Heart right ventricle (tissue), 16 donors: ENCODE measurements at places on chromosomes 4 and X.

GRCh38 chrX:21708116-21708515, 49.8 kb downstream of the SMPX start:
- no peak for DNase-seq

DNA sequence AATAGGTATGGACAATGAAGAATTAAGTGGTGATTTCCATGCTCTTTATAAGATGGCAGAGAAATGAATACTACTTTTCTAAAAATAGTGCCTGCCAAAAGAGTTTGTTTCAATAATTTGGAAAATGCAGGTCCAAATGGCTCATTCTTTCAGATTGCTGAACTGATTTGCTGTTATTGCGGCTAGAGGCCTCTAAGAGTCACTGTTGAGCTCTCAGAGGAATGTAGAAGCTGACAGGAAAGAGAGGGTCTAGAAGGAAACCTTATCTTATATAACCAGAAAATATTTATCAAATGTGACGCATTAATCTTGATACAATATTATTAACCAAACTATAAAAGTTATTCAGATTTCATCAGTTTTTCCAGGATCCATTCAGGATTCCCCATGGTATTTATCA, 65.7 kb upstream of the PAGE1 start:
- DNase-seq, result no peak

- no peak for DNase-seq
Measured at GRCh38 chr4:40502934-40503333, 126.7 kb downstream of the RBM47 start.

DNA sequence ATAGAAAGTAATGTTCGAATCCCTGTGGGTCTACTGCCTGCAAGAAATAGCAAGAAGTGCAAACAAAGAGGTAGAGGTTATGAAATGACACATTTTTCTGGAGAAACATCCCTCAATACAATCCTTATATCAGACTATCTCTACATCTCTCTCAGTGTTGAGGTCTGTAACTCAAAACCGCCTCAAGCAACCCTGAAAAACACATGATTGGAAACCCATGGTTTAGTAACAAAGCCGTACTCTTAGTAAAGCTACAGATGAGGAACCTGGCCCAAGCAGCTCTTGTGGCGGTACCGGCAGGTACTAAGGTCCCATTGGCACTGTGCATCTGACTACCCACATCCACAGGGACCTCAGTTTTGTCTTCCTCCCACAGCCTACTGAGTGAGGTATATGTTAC, 53.9 kb downstream of the IRF2 start:
- DNase-seq, result no peak

- no peak for DNase-seq
Measured at GRCh38 chr4:31791666-31792065, 1071.5 kb downstream of the PCDH7 start.

GRCh38 chr4:155722816-155723499, 35.9 kb upstream of the GUCY1B1 start:
- no peak for DNase-seq

DNA sequence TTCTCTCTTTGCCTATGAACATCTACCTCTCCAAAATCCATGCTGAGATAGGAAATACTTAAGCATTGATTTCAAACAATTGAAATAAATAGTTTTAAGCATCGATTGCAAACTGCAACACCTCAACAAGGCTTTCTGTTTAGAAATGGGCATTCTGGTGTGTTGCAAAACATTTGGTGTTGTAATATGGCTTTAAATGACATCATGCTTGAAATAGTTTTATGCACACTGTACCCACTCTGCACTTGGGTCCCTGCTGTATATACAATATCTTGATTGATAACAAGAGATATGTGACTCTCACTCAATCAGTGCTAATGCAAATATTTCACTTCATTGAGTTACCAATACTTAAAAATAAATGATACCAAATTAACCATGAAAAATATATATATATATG, 964.9 kb upstream of the GRIA3 start:
- no peak for DNase-seq

GRCh38 chr4:16140231-16140878, 56.5 kb upstream of the PROM1 start:
- DNase-seq, result no peak

DNA sequence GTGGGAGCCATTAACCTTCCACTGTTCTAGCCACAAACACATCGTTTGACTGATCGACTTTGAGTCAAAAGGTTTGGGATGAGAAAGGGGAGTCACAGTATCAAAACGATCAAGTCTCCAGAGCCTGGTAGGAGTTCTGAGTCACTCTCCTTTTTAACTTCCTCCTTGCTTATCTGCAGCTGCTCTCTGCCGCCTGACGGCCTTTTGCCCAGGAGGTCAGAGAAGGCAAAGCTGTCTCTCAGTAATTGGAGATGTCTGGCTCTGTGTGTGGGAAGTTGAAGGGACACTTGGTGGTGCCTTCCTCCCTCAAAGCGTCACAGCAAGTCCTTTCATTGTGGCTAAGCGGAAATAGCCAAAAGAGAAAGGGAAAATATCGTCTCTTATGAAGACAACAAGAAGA, 63.1 kb downstream of the ANOS1 start:
- no peak for DNase-seq

GRCh38 chr4:138646383-138646782, 369.2 kb upstream of the NOCT start:
- no peak for DNase-seq

DNA sequence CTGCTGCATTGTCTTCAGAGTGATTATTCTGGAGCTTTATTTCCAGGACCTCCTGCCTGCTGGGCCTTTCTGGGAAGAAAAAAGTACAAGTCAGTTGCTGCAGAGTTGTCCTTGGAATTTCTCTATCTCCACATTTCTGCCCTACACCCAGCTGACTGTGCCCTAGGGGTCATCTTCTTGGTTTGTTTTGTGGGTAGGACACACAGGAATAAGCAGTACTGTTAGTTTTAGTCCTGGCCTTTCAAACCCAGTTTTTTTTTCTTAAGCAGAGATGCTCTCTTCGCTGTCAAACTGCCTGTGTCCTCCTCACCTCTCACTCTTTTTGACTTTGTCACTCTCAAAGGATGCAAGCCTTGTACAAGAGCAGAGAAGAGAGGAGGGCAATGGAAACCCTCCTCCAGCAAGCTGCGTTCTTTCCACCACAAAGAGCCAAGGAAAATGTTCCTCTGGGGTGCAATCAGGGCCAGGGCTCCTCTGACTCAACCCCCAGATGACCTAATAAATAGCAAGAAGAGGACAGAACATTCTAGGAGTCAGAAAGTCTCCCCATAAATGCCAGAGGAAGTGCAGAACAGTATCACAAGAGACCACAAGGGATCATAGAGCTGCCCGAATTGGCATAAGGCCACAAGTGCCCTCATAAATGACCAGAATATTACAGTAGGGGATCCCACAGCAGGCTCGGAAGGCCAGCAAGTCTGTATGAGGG, 186.2 kb downstream of the RCHY1 start:
- DNase-seq, result no peak

DNA sequence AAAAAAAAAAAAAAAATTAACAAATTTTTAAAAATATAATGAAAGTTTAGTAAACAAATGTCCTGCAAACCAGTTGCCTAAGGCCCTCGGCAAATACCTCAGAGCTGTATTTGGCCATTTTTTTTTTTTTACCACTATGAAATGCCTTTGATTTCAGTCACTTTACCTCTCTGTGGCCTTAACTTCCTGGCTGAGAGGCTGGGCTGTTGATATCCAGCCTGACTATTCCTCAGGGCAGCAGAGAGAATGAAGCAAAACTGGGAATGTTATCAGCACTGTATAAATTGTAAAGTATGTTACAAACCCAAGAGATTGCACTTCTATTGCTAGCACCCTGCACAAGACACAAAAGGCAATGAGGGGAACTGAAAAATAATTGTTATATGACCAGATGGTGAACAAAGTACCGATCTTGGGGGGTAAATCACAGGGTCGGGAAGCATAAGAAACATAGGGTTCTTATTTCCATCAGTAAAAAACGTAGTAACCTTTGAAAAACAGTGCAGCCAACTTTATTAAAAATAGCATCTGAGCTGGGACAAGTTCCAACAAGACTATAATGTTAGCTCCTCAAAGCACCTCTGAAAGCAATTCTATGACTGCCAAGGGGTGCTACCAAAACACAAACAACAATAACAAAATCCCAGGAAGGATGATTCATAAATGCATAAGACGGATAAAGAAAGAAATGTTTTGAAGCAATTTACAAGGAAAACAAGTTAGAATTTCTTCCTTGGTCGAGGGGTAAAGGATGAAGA, 18.1 kb downstream of the USP46 start:
- DNase-seq, result no peak

DNA sequence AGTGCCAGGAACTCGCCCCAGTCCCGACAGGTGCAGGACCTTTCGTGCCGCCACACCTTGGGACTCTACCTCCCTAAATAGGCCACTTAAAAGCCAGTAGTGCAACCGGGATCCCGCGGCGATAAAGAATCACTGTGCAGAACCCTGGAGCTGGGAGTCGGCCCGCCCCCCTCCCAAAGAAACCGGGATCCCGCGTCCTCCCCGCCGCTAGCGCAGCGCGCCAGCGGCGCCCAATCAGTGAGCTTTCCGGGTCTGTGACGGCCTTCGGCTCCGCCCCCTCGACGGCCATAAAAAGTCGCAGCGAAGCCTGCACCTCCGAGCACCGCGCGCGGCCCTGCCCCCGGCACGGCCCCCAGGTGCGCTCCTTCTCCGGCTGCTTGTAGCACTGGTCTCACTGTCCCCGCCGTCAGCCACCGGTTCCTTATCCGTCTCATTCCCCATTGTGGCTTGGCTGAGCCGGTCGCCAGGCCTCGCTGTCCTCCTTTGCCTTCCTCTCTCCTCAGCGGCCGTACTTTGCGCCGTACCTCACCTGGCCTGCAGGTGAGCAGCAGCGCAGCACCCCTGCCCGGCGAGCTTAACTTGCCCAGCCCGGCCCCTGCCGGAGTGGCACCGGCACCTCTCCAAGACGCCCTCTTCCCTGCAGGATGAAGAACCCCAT, at the start of gene LRAT:
Gene LRAT, plus strand, starts transcription at position 318 of the 658 bp plus-strand sequence. Its CDS starts 327 bp downstream, at position 645.
- no peak for DNase-seq

DNA sequence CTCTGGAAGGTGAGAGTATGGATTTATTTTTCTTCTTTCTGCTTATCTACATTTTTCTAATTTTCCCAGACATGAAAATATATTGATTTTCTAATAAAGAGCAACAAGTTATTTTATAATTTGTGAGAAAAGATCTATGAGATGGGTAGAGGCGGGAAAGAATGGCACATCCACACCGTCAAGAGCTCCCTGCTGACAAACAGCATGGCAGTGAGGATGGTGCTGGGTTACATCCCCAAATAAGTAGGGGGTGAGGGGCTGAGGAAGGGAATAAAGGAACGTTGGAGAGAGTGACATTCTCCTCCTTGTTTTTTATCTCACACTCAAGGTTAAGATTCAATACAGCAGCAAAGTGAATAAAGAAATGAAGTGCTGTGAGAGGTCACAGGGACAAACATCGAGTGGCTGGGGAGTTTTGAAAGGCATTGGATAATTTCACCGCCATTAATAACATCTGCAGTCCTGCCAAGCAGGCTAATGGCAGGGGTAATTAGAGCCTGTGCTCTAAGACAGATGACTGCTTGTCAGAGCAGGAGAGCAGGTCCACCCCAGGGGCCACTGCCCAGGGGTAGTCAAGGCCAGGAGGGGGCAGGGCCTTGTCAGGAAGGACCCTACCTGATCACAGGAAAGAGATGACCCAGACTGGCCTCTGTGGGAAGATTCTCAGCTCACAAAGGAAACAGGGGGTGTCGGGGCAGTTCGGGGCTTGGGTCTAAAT, 323.8 kb downstream of the FBXW7 start:
- DNase-seq, result no peak

GRCh38 chr4:128688846-128689437, 120.6 kb upstream of the JADE1 start:
- DNase-seq, result no peak
